ENCODE measurements at places on chromosomes 6 and 20. TPM values are rescaled to one million over a fixed set of nuclear protein-coding genes. Genes with fewer than 3 reads are reported as not detected.

DNA sequence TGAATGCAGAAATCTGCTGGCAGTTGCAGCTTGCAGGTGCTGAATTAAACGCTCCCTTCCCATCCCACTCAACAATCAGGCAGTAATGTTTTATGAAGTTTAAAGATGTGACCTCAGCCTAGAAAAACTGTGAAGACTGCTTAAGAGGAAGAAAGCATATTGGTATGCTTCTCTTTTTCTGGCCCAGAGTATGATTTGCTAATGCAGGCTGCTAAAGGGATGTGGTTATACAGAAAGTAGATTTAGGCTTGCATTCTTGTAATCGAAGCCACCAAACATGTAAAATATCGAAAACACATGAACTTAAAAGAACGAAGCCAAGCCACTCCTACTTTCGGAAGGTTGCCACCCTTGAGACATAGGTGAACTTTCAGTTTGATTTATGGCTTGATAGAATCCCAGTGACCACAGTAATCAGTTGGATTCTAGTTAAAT, 40.7 kb downstream of the MAP3K5 start:
- no peaks in the 10 kb centered on the region for H3K27me3 ChIP-seq
- no peaks in the 10 kb centered on the region for H3K36me3 ChIP-seq
- H3K27ac ChIP-seq: no peak overlapping the region
- H3K4me3 ChIP-seq: no peak overlapping the region
- no peaks in the 10 kb centered on the region for H3K4me1 ChIP-seq

NRSN2 gene
- 16.5 TPM for total RNA-seq

ENPP3 gene
- not detected for total RNA-seq

DNA sequence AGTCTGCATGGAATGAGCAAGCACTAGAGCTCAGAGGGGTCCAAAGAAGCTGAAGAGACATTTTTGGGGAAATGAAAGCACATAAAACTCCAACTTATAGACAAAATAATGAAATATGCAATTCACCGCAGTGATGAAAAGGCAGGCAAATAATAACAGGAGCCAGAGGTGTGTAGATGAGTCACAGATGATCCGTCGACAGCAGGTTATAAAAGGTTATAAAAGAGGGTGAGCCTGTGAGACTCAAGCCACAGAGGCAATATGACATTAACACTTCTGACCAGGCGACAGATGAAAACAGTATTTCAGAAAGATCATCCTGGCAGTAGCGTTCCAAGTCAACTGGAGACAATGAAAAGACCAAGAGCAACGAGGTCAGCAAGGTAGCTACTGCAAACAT, 35.8 kb upstream of the ANKRD60 start:
- H3K27me3 ChIP-seq: no peaks in the 10 kb centered on the region
- H3K36me3 ChIP-seq: no peaks in the 10 kb centered on the region
- no peak overlapping the region for H3K27ac ChIP-seq
- H3K4me1 ChIP-seq: peaks cover 27% of the 10 kb centered on the region
- no peak for DNase-seq
- H3K4me3 ChIP-seq: no peak overlapping the region

SEL1L2 gene
- not detected for total RNA-seq

DNA sequence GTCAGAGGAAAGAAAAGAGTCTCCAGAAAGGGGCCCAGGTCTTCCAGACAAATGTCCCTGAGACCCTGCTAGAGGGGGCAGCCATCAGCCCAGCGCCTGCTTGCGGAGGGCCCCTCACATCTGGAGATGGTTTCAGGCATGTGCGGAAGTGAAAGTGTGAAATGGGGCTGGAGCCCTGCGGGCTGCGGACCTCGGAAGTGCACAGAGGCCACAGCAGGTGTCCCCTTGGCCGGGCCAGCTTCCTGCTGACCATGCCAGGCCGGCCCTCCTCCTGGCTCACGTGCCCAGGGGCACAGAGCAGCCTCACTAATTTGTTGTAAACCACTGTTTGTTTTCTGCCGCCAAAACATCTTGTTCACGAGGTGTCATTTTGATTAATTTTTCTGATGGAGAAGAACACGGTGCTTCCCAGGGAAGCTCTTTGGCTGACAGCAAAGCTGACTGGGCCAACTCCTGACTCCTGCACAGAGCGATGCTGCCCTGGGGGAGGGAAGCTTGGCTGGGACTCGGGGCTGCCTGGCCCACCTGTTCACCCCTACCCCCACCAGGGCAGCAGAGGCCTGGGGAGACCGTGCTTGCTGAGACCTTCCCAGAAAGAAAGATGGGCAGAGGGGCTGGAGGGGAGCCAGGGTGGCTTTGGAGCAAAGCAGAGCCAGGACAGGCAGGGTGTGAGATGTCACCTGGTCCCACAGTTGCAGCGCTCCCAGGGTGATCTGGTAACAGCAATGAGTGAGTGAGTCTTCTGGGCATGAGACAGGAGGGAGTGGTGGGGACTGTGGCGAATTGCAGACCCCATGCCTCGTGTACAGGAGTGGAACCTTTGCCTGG, 54.2 kb downstream of the BCAS4 start:
- no peaks in the 10 kb centered on the region for H3K36me3 ChIP-seq
- no peak for DNase-seq
- no peaks in the 10 kb centered on the region for H3K27me3 ChIP-seq
- no peaks in the 10 kb centered on the region for H3K4me1 ChIP-seq
- no peak overlapping the region for H3K4me3 ChIP-seq

DNA sequence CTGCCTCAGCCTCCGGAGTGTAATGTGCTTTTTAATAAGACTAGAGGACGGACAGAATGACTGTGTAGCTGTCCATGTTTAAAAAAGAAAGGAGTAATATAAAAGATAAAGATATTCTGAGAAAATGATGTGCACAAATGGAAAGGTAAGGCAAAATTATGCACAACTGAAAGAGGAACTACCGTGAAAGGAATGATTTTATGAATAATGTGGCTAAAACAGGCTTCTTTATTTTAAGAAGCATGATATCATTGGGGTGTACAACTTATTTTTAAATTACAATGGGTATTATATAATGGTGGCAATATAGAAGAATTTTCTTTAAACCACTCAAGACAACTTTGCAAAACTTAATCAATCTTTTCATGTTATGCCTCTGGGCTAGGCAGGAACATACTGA, 78.1 kb downstream of the FIG4 start:
- H3K27me3 ChIP-seq: no peaks in the 10 kb centered on the region
- H3K27ac ChIP-seq: no peak overlapping the region
- no peaks in the 10 kb centered on the region for H3K36me3 ChIP-seq
- no peak overlapping the region for H3K4me3 ChIP-seq
- peaks cover 14% of the 10 kb centered on the region for H3K4me1 ChIP-seq

RFX6 gene
- not detected for total RNA-seq

DNA sequence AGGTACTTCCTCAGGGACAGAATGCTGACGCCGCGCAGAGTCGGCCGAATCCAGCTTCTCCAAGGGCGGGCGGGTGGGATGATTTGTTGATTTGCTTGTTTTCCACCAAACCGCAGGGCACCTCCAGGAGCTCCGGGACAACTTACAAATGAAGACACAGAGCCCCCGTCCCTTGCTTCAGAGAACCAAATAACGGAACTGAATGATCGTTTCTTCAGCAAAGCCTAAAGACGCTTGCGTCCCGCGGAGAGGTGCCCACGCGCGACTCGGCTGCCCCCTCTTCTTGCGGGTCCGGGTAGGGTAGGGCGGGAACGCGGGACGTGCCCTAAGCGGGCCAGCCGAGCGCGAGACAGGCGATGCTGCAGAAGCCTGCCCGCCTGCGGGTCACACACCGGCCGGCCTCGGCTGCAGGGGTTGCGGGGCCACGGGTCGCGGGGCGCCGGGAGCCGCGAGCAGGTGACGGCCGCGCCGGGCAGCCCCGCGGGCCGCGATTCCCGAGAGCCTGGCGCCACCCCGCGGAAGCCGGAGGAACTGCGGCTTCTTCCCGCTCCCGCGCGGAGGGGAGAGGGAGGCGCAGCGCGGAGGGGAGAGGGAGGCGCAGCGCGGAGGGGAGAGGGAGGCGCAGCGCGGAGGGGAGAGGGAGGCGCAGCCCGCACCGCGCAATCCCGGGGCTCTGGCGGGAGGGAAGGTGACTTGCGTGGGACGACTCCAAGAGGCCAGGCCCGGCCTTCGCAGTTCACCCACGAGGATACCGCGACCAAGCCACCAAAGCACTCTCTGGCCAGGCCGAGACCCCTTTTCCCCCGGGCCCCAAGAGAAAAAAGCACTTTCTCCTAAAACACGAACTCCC, 7.7 kb upstream of the FOXF2 start:
- no peak for DNase-seq
- peak overlapping the region; percentile 49 for H3K4me3 ChIP-seq

GRCh38 chr6:135880066-135880972, 28.8 kb downstream of the PDE7B start:
- no peaks in the 10 kb centered on the region for H3K27me3 ChIP-seq
- no peak for DNase-seq
- H3K4me1 ChIP-seq: no peaks in the 10 kb centered on the region
- no peak overlapping the region for H3K4me3 ChIP-seq

MED20 gene
- 61.8 TPM for total RNA-seq
